ENCODE measurements at places on chromosomes 5 and 9.

- no peak for DNase-seq
Measured at GRCh38 chr5:109326919-109327318, 82.9 kb downstream of the PJA2 start.

- DNase-seq, result no peak
Measured at GRCh38 chr5:50712479-50712878, 46.0 kb downstream of the PARP8 start.

DNA sequence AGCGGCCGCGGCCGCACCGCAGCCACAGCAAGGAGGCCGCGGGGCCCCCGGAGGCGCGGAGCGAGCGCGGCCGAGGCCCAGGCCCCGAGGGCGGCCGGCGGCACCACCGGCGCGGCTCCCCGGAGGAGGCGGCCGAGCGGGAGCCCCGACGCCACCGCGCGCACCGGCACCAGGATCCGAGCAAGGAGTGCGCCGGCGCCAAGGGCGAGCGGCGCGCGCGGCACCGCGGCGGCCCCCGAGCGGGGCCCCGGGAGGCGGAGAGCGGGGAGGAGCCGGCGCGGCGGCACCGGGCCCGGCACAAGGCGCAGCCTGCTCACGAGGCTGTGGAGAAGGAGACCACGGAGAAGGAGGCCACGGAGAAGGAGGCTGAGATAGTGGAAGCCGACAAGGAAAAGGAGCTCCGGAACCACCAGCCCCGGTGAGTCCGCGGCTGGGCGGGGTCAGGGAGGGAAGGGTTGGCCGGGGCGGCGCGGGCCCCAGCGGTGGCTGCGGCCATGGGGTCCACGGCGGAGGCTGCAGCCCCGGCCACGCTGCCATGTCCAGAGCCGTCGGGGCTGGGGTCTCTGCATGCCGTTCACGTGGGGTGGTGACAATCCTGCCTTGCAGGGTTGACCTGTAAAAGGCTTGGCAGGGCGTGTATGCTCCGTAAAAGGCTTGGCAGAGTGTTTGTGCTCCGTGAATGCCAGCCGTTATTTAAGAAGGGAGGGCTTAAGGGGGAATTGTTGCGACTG lies 146.0 kb downstream of the CACNA1B start:
- no peak for DNase-seq

DNA sequence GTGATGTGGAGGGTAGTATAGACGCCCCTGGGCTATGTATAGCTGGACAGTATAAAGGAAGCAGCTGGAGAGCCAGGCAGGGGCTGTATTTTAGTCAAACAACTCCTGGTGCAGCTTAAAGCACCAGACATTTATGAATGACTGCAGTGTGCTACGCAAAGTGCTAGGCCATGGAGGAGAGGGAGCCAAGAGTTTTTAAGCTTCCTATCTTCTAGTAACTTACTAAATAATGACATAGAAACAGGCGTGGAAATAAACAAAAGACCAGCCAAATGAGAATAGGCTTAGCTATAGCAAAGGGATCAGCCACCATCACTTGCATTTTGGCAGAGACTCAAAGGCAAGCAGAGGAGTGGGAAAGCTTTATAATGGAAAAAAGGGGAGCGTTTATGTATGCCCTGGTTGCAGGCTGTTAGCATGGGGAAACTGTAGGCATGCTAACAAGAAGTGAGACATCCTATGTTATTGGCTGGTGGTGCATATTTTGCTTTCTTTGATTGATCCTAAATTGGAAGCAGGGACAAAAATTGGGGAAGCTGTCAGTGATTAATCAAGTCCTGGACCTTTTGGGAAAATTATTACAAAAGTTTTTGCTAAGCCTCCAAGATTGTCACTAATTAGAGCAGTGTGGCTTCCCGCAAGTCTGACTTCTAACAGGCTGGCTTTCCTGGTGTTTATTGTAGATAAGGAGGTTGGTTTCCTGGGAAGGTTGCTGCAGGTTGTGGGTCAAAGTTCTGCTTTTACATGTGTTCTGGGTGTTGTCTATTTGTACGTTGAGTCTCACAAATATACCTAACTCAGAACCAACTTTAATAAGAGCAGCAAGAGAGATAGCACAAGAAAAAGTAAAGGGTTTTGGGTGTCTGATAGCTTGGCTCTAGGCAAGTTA lies 46.6 kb downstream of the RAB3C start:
- no peak for DNase-seq

DNA sequence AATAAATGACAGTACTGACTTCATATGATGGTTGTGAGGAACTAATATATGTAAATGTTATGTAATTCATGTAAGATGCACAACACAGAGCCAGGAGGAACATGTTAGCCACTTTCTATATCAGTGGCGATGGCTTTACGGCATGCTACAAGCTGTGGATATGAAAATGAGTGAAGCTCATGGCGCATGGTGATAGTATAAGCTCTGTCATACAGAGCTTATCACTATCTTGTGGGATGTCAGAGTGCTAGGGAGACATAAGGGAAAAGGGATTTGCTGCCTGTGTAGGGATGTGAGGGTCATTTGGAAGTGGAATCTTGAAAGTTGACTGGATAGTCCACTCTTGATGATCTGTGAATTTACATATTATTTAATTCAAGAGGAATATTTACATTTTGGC lies 13.6 kb downstream of the CPEB4 start:
- DNase-seq, result no peak
